ENCODE measurements at places on chromosomes 6 and 20.

DNA sequence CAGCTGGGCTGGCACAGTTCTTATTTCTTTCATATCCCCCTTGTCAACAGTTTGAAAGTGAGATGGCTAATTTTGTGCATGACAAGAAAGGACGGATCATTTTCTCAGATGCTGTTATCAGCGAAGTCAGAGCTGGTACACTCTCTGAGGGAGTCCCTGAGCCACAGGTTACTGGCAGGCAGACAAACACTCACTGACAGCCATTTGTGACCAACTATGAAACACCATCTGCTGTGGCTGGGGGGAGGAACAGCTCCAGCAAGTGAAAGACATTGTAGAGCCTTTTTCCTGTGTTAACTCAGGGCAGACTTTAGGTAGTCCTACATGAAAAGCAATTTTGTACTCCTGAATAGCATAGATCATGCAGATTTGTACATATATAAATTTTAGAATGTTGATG is 22.2 kb downstream of the OLIG3 start:
- no peak for DNase-seq

- no peak for DNase-seq
Measured at GRCh38 chr6:154434662-154435061, 75.8 kb downstream of the CNKSR3 start.

DNA sequence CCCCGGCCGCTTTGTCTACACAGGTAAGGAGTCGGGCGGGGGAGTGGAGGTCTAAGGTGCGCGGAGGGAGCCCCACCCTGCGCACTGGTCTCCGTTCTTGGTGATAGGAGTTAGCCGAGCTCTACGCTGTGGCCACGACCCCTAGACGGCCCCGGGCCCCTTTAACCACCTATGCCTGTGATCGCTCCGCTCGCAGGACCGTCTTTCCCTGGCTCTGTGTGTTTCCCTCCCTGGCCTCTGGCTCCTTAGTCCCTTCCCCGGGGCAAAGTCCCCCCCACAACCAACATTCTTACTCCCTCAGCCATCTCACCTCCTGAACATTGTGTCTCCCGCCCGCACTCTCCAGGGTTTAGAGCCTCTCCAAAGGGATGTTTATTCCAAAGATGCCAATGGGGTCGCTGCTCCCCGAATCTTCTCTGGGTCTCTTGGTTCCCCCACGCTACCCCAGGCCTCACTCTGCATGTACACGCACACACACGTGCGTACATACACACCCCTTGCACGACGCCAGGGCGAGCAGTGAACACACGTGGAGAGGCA is 50.4 kb downstream of the CPXM1 start:
- DNase-seq, result no peak

DNA sequence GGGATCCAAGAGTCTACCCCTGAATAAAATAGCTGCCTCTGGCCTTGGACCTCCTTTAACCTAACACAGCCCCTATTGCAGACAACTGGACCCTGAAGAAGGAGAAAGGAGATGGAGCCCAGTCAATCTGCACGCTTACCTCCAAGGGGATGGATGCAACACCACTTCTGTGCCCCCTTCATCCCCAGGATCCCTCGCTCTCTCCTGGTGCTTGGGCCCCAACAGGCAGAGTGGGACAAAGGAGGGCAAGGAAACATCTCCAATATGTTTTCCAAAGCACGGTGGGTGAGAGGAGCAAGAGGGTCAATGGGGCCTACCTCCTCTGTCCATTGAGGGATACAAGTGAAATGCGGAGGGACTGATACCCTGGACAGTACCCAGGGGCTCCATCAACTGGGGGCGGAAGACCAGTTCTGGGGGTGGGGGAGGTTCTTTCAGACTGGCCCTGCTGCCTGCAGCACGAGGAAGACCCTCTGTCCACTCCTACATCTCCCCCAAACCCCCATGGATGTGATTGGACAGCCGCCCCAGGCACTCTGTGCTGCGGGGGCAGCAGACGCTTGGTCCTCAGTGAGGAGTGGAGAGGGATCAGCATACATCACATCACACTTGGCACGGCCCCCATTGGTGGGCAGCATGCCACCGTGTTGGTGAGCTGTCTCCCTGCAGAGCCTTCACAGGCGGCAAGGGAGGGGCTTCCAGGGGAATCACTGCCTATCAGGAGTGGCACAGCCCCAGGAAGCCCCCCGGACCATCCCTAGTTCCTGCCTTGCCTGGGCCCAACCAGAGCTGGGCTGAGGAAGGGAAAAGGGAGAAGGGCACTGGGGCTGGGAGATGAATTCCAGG is 70.6 kb downstream of the MRPL14 start:
- DNase-seq, result peak; percentile 90

DNA sequence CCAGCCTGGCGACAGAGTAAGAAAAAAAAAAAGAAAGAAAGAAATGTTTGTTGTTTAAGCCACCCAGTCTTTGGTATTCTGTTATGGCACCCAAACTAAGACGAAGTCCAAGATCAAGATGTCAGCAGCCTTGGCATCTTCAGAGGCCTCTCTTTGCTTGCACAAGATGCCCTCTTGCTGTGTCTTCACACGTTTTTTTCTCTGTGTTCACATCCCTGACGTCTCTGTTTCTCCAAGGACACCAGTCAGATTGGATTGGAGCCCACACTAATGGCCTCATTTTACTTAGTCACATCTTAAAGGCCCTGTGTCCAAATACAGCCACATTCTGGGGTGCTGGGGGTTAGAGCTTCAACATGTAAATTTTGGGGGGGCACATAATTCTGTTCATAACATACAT is 380.9 kb downstream of the GJA1 start:
- peak; percentile 37 for DNase-seq

- DNase-seq, result peak; percentile 64
Measured at GRCh38 chr20:22333885-22334545, 250.4 kb downstream of the FOXA2 start.

DNA sequence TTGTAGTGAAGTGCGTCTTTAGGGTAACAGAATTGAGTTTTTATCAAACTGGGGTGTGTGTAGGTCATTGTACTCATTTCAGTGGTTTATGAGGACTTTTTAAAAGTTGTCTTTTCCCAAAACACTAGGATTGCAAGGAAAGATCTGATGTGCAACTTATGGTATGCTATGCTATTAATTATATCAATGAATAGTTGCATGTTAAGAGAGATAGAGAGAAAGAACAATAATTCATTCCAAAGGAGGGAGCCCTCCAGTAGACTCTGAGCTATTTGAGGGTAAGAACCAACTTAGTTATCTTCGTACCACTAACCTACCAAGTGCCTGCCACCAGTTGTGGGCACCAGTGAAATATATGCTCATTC is 117.1 kb downstream of the RNF144B start:
- DNase-seq, result no peak

GRCh38 chr20:15570156-15570555 is 1003.1 kb downstream of the KIF16B start:
- no peak for DNase-seq

DNA sequence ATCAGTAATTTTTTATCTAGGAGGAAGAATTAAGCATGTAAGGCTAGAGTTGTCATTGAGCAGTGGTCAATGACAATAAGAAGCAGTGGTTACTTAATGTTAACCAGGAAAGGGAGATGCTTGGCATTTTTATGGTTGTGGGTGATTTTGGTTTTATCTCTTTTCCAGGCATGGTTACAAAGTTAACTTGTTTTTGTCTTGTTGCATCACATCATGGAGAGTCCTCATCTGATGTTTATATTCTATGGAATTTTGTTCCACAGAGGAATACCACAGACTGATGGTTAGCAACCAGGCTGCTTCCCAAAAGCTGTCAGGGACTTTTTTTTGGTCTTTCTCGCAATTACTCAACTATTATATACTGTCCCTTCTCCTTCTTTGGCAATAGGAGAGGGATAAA is 32.7 kb downstream of the OPRM1 start:
- DNase-seq, result no peak

DNA sequence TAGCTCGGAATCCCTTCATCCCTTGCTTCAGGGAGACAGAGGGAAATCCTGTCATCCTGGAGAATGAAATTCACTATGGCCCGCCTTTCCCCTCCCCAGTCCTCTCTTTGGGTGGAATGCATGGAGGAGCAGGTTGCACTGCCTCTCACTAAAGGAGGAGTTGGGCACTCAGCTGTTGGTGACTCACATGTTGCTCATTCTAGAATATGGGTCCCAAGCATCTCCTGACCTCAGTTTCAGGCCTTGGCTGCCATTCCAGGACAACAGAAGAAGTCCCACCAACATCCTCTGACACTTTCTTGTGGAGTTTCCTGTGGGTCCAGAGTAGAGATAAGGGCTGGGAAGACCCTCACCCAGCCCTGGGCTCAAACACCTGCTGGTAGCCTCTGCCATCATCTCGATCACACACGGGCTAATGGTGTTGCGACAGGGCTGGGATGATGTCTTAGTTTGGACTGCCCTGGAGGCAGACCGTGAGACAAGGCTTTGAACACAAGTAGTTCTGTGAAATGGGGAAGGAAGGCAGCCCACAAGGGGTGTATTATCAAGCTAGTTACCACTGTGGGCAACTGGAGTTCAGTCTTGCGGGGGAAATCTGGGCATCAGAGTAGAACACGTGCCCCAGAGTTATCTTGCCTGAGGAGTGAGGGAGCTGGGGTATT is 52.4 kb upstream of the RNF24 start:
- peak; percentile 94 for DNase-seq

GRCh38 chr20:34401741-34402455 is 38.8 kb downstream of the ITCH start:
- DNase-seq, result no peak

DNA sequence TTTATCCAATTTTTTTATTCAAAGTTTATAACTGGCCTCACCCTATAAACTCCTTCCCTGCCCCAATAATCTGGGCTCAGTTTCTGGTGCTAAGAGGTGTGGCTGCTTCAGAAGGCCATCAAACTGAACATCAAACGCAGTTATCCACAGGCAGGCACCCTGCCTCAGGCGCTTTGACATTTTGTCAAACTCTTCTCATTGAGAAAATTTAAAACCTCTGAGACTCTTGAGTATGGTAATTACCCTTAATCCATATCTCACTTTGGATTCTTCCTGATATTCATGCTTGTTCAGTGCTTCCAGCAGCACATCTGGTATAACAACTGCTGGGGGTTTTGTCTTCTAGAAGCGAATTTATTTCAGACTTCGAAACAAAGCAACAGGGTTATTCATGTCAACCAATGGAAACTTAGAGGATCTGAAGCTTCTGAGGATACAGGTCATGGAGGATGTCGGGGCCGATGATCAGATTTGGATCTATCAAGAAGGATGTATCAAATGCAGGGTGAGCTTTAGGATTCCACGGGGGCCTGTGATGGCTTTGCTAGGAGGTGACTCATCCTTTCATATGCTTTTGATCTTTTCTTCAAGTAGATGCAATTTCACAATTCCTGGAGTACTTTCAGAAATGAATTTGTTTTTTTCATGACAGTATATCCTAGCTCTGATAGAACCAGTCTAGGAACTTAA is 68.2 kb downstream of the RTN4IP1 start:
- peak; percentile 73 for DNase-seq

DNA sequence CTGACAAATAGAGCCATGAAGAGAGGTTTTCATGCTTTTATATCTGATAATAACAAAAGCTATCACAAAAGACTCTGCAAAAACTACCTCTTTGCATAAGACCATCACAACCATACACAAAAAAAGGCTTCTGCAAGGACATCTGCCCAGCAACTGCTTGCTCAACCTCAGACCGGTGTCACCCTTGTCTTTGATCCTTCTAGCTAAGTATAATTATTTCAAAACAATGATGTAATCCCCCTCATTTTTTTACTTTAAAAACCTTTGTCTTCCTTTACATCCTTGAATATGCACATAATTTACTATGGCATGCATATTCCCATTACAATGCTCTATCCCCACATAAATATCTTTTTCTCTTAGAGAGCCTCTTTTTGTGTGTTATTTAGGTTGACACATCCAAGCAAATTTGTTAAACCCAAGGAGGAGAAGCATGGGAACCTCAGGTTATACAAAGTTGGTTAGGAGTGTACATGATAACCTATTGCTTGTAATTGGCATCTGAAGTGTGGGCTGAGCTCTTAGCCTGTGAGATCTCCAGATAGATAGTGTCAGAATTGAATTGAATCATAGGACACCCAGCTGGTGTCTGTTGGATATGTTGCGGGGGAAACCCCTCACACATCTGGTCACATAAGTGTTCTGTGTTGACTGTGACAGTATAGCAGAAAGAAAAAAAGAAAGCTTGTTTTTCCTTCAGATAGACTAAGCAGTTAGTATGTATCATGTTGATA is 20.7 kb upstream of the CGA start:
- no peak for DNase-seq
